ENCODE measurements at places on chromosomes 3 and 15. TPM values are rescaled to one million over a fixed set of nuclear protein-coding genes. Genes with fewer than 3 reads are reported as not detected.

Gene ROPN1B
- not detected for total RNA-seq

- H3K36me3 ChIP-seq = no peaks in the 10 kb centered on the region
- H3K4me3 ChIP-seq = no peak overlapping the region
- no peak overlapping the region for H3K27ac ChIP-seq
- no peak for DNase-seq
These were observed 57.7 kb upstream of the RASGRP1 start for GRCh38 chr15:38622304-38622703.

DNA sequence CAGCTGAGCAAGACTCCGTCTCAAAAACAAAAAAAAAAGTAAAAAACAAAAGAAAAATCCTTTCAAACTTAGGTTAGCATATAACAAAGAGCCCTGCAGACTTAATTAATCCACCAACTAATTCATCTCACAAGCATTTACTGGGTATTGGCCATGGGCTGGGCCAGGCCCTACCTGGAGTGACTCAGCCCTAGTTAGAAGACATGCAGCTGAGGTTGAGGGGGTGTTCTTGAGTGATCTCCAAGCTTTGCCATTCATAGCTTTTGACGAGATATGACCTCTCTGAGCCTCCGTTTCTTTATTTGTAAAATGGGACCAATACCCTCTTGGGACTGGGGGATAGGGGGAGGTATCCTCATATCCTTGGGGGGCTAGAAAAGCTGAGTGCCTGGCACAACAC lies 7.8 kb downstream of the FBXL22 start:
- H3K4me3 ChIP-seq = no peak overlapping the region
- no peak for DNase-seq
- H3K4me1 ChIP-seq = peaks cover 40% of the 10 kb centered on the region
- H3K27me3 ChIP-seq = no peaks in the 10 kb centered on the region

GRCh38 chr3:14869917-14870782 lies 51.4 kb downstream of the FGD5 start:
- DNase-seq = no peak
- H3K4me1 ChIP-seq = no peaks in the 10 kb centered on the region
- H3K27me3 ChIP-seq = no peaks in the 10 kb centered on the region
- no peak overlapping the region for H3K27ac ChIP-seq
- H3K4me3 ChIP-seq = no peak overlapping the region

DNA sequence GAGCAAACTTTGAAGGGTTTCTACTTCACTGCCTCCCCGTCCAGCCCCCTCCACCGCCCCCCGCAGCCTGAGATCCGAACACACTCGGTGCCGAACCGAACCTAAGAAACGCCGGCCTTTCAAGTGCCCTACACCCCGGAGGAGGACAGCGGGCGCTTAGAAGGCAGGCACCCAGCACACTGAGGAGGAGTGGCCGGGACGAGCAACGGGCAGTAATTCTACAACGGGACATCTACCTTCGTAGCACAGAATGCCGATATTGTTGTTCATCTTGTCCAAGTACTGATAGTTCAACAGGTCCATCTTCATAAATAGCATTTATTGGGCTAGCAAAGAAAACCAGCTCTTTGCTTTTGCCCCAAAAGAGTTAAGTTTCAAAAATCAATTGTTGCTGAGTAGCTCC lies 513 bp downstream of the VGLL4 start:
- peak overlapping the region; percentile 79 for H3K4me3 ChIP-seq
- H3K4me1 ChIP-seq = peaks cover 32% of the 10 kb centered on the region
- DNase-seq = no peak
- peak overlapping the region; percentile 72 for H3K27ac ChIP-seq
- no peaks in the 10 kb centered on the region for H3K27me3 ChIP-seq
